ENCODE measurements at places on chromosomes 3 and 15.

- DNase-seq: no peak
Measured at GRCh38 chr15:55915876-55916567, 77.4 kb downstream of the NEDD4 start.

DNA sequence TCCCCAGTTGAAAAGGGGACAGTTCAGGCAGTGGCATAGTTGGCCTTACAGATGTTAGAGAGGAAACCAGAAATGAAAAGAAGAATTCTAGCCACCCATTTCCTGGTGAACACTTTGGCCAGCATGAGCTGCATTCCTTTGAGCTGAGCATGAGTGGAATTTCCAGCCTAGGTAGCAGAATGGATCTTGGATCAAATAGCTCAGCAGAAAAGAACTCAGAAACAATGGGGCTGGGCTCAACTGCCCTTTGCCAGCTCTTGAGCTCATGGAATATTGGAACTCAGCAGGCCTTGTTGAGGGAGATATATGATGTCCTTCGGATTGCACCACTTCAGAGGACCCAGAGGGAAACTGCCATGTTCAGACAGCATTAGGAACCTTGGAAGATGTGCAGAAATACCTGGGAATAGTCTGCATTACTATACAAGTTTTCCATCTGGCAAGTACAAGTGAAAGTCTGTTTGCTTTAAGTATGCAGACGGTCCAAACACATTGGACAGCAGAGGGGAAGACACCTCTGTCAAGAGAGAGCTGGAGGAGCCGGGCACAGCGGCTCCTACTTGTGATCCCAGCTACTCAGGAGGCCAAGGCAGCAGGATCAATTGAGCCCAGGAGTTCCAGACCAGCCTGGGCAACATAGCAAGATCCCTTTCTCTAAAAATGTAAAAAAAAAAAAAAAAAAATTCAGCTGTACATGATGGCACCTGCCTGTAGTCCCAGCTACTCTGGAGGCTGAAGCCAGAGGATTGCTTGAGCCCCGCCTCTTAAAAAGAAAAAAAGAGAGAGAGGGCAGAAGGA is 3.1 kb upstream of the CDV3 start:
- DNase-seq: no peak

- no peak for DNase-seq
Measured at GRCh38 chr3:37125195-37126073, 48.9 kb downstream of the LRRFIP2 start.

DNA sequence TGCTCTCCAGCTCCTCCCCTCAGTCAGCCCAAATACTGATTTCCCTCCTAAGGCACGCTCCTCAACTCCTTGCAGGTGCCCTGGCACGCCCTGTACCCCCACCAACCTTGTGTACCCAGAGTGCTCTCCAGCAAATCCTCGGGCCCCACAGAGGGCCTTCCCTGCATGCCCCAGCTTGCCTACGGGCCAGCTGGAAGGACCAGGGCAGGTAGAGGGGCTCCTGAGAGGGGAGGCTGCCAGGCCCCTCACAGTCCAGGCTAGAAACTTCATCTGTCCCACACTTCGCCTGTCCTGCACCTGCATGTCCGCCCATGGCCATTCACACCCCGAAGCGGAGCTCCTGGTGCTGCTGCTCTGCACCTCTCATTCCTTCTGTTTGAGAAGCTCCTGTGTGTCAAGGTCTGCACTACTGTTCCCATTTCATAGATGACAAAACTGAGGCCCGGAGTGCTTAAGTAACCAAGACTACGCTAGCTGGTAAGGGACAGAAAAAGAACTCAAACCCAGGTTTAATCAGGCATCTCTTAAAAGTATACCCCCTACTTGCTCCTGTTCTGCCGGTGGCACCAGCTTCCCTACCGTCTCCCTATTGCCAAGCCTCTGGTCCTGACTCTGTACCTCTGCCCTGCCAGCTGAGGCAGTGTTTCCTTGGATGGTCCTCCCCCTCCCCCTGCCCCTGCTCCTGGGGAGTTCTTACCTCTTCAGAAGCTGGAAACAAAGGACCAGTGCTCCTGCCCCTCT is 35.6 kb downstream of the ZXDC start:
- no peak for DNase-seq

GRCh38 chr15:37823601-37824275 is 110.7 kb upstream of the TMCO5A start:
- no peak for DNase-seq

DNA sequence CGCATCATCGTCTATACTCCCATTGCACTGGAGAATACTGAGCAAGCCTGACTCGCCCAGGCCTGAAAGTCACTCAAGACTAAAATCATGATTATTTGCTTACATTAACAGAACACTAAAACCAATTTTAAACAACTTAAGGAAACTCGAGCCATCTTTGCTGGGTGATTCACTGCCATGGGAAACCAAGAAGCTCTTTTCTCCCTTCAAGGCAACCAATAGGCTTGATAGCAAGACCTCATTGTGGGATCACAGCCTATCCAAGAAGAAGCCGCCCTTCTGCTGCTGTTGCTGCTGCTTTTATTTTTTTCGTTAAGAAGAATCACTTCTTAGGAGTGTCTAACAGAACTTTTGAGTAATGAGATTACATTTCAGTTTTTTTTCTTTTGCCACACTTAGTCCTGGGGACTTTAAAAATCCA is 479.4 kb downstream of the FOXP1 start:
- DNase-seq: no peak

DNA sequence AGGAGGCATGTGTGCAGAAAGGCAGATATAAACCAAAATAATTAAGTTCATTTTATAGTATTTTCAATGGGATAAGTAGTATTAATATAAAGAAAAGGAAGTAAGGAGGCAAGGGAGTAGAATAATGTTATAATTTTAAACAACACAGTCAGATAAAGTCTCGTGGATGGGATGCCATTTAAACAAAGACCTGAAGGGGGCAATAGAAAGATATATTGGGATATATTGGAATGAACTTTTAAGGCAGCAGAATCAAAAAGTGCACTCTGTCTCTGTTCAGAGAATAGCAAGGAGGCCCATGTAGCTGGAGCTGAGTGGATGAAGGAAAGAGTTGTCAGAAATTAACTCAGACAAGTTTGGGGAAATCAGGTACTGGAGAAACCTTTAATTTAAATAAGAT is 158.7 kb downstream of the CGGBP1 start:
- DNase-seq: no peak

DNA sequence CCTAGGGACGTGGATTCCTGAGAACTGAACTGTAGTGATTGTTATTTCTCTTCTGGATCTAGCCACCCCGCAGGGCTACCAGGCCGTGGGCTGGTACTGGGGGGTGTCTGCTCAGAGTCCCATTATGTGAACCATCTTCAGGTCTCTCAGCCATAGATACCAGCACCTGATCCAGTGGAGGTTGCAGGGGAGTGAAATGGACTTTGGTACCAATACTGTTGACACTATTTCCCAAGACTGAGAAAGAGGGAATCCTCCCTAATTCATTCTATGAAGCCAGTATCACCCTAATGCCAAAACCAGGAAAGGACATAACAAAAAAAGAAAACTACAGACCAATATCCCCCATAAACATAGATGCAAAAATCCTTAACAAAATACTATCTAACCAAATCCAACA is 237.0 kb upstream of the AGTR1 start:
- no peak for DNase-seq

- DNase-seq: no peak
Measured at GRCh38 chr3:66582721-66583423, 82.0 kb upstream of the LRIG1 start.

- DNase-seq: no peak
Measured at GRCh38 chr15:97890307-97890706, 70.2 kb upstream of the ARRDC4 start.

- DNase-seq: no peak
Measured at GRCh38 chr3:120280026-120280425, 5.0 kb downstream of the GPR156 start.

DNA sequence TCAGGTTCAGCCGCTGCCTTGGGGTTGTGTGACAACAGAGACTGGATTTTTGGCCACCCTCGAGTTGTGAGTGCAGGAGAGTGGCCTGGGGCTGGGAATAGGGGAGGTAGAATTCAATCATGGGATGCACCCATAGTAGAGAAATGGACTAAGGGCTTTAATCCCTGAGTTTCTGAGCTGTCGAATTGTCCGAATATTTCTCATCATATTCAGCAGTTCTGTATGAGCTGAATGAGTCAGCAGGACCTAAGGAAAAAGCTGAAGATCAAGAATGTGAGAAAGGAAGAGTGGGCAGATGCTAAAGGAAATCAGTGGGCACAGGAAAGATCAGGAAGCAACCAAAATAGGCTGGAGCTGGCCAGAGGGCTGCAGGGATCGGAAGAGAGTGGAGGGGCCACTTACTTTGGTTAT is 44.4 kb upstream of the SACM1L start:
- DNase-seq: no peak

DNA sequence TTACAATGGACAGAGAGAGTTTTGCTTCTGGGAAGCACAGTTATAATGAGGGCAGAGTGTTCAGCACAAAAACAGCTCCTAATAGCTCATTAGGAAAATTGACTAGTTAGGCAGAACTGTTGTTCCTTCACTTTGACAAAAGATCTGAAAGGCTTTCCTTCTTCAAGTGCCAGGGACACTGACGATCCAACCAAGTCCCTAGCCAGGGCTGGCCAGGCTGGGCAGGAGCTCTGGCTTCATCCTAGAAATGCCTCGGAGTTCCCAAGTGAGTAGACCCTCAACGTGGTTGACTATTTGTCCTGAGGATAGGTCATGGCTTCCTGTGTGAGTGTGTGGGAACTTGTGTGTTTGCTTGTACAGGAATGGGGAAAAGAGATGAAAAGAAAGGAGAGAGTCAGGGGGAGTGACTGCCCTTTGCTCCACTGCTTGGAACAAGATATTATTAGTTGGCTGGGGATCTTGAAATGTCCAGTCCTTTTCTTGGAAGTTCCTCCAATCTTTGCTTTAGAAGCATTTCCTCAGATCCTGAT is 617.9 kb downstream of the NTRK3 start:
- DNase-seq: no peak

All from nephron progenitor cell (in vitro differentiated cells).